EH (cell line): ENCODE measurements at places on chromosomes 13 and 19.

DNA sequence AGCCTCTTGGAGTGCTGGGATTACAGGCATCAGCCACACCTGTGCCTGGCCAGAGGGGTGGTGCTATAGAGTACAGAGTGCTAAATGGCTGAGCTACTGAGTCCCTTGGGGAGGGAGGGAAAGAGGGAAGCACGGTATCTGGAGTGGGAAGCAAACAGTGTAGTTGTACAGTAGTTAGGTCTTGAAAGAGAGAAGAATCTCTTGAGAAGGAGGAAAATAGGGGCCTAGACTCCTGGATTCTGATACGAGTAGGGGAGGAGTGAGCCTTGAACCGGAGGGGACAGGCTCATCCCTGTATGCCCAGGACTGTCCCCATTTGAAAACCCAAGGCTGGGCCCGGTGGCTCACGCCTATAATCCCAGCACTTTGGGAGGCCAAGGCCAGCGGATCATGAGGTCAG, 5.1 kb downstream of the MYADM start:
- DNase-seq: no peak

DNA sequence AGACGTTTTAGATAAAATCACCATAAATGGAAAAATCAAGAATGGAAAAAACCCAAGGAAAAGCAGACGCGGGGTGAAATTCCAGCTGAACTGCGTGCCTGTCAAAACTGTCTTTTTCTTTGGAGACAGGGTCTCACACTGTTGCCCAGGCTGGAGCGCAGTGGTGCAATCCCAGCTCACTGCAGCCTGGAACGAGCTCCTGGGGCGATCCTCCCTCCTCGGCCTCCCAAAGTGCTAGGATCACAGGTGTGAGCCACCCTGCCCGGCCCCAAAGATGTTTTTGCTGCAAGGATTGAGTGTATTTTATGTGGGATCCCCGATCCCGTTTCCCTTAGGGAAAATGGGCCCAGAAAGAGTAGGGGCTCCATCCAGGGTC, 875 bp upstream of the PEAK3 start:
- DNase-seq: no peak

DNA sequence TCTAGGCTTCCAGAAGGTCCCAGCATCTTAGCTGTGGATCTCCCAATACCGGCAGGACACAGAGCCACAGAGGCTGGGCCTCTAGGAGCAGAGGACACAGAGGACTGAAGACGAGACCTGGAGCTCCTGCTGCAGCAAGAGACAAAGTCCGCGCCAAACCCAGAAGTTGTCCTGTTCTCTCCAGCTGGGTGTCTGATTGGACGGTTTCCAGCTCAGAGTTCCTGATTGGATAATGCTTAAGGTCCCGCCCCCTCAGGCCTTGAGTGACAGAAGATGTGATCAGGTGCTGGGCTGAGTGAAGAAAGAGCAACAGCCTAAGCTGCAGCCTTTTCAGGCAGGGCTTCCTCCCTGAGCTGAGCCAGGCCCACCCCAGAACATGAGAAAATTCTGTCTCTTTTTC, 59.9 kb upstream of the ZNF85 start:
- no peak for DNase-seq

GRCh38 chr13:84927442-84928169, 871.6 kb downstream of the SLITRK6 start:
- DNase-seq: no peak

GRCh38 chr13:112113348-112113747, 46.4 kb downstream of the SOX1 start:
- no peak for DNase-seq

GRCh38 chr13:112112534-112113276, 45.8 kb downstream of the SOX1 start:
- no peak for DNase-seq

- DNase-seq: peak; percentile 21
Measured at GRCh38 chr19:49930483-49931011, 1.2 kb upstream of the NUP62 start.

DNA sequence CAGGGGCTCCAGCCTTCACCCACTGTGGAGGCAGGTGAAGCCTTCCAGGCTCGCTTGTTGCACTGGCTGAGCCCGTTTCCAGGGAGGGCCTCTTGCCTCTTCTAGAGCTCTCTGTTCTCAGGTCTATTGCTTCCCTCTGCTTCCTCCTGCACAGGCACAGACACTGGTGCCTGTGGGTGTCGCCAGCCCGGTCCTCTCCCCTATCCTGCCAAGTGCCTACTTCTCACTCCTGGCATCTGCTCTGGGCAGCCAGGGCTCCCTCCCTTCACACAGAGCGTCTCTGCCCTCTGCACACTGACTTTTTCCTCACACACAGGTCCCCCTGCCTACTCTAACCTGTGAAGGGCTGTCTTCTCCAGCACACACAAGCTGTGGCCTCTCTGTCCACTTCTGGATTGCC, 60.3 kb downstream of the SLC7A9 start:
- no peak for DNase-seq

GRCh38 chr13:66888698-66889097, 341.4 kb downstream of the PCDH9 start:
- no peak for DNase-seq

DNA sequence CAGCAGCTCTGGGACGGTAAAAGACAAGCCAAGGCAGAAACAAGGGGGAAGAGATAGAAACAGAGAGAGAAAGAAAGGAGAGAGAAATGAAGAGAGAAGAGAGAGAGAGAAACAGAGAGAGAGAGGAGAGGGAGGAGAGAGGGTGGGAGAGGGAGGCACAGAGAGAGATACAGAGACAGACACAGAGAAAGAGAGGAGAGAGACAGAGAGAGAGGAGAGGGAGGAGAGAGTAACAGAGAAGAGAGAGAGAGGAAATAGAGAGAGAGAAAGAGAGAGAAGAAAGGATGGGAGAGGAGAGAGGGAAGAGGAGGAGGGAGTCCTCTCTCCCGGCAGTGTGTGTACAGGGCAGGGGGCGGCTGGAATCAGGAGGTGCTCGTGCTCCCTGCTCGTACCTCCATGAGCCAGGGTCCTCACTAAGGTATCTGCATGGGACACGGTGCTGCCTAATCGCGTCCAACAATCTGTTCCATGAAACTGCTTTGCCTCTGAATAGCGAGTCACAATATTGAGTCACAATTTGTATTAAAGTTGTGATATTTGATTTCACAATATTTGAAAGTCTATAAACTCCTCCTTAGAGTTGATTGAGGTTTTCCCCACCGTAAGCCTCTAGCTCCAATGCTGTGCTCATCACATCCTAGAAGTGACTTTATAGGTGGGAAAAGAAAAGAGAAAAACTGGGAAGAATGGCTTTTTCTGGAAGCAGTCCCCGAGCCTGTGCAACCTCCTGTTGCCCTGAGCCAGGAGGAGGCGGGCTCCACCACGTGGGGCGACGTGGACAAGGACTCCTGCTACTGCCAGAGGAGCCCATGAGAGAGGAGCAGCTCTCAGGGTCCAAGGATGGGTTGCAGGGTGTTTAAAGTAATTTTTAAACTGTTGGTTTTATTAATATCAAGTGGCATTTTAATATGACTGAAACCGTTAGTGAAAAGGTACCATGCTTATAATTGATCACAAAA, 81.7 kb upstream of the ARHGEF7 start:
- peak; percentile 19 for DNase-seq

- DNase-seq: no peak
Measured at GRCh38 chr13:31903111-31903815, 128.3 kb upstream of the FRY start.

DNA sequence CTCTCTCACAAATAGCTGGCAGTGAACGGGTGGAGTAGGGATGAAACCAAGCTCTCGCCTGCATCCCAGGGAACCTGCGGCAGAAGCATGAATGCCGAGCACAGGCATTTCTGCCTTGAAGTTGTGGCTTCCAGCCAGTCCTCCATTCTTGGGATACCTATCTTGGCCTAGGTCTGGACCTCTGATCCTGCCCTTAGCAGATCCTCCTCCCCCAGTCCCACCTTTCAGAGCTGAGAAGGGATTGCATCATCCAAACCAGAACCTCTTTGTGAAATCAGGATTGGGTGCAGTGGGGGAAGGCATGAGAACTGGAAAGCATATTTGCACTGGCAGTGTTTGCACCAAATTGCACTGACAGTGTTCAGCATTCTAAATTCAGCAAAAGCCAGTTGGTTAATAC, 5.8 kb downstream of the ZNF780A start:
- DNase-seq: no peak

DNA sequence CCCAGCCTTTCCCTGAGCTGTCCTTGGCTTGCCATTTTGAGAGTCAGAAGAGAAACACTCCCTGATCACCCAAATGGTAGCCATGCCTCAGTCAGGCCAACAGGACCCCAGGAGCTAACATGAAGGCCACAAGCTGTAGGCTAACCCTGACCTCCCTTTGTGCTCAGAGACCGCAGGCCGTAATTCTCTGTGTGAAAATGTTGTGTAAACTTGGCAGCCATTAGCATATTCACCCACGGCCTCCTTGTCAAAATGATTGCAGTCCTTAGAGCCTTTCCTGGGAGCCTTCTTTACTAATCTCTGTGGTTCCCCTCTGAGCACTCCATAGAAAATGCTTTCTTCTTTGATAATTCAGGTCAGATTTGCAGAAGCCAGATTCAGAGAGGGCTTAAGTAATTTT, 418.9 kb downstream of the COG6 start:
- no peak for DNase-seq

- peak; percentile 90 for DNase-seq
Measured at GRCh38 chr19:29098863-29099481, 114.0 kb downstream of the UQCRFS1 start.

GRCh38 chr19:29484876-29485275, 40.9 kb upstream of the VSTM2B start:
- DNase-seq: no peak

GRCh38 chr13:47094734-47095434, 198.0 kb upstream of the HTR2A start:
- DNase-seq: no peak

DNA sequence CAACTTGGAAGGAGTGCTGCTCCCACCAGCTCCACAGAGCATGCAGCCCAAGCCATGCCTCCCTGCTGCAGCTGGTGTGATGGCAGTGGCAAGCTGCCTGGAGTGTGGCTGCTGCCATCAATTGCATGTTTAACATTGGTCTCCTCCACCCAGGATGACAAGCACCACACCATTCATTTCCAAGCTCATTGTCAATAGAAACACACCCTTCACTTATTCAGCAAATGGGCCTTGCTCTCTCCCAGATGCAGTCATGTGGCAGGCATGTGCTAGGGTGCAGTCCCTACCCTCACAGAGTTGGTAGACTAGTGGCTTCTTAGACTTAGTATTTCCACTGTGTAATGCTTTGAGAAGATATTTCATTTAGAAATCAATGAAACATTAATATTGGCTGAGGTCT, 70.8 kb upstream of the FGF14 start:
- DNase-seq: no peak

GRCh38 chr19:52735734-52736133, 890 bp upstream of the ZNF611 start:
- peak; percentile 68 for DNase-seq

- DNase-seq: no peak
Measured at GRCh38 chr13:31225998-31226675, 26.4 kb downstream of the B3GLCT start.
